ENCODE measurements at places on chromosomes 2 and 18. TPM values are rescaled to one million over a fixed set of nuclear protein-coding genes. Genes with fewer than 3 reads are reported as not detected.
A peak's percentile ranks its signal among the peaks of the same experiment; 100 is the strongest.

- DNase-seq: no peak
- H3K36me3 ChIP-seq: no peaks in the 10 kb centered on the region
- H3K4me3 ChIP-seq: no peak overlapping the region
- H3K27ac ChIP-seq: no peak overlapping the region
- no peaks in the 10 kb centered on the region for H3K27me3 ChIP-seq
- no peaks in the 10 kb centered on the region for H3K4me1 ChIP-seq
Measured at GRCh38 chr2:128554151-128554769, 235.6 kb upstream of the HS6ST1 start.

DNA sequence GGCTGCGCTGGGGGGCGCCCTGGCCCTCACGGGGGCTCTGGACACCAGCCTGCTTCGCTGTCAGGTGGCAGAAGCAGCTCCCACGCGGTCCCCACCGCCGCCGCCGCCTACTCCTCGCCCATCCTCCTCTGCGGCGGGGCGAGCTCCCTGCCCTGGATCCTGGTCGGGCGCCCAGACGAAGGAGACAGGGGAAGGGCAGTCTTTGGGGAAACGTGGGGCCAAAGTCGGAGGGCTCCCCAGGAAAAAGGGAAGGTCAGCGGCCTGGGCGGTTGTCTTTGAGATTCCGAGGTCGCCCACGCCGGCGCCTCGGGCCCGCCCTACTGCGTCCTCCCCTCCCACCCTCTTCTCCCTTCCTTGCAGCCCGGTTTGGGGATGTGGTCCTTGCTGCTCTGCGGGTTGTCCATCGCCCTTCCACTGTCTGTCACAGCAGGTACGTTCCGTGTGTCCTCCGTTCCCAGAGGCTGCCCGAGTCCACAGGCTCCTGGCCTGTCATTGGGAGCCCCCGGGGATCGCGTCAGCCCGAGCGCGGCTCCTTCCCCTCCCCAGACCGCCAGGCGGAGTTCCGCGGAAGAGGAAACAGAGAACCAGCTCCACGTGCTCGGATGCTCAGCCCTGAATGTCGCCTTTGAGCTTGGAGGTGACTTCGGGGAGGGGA, 800 bp downstream of the IL1RL2 start:
- H3K27ac ChIP-seq: no peak overlapping the region
- no peak for DNase-seq
- no peaks in the 10 kb centered on the region for H3K36me3 ChIP-seq
- H3K4me1 ChIP-seq: no peaks in the 10 kb centered on the region
- H3K4me3 ChIP-seq: no peak overlapping the region
- no peaks in the 10 kb centered on the region for H3K27me3 ChIP-seq

DNA sequence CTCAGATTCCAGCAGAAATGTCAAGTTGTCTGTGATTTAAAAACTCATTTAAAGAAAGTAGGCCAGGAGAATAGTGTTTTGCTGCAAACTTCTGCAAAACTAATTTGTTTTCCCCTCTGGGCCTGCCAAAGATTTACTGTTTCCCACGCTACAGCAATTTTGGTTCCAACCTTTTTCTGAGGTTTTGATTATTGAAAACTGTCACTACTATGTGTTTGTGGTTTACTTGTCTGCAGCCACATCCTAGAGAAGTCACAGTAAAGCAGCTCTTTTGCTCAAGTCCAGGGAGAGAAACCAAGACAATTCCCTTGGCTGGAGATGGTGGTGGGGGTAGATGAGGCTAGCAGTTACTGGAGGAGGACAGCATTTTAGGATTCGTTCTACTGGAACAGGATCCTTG, 12.8 kb downstream of the IL1R2 start:
- no peak overlapping the region for H3K4me3 ChIP-seq
- no peaks in the 10 kb centered on the region for H3K4me1 ChIP-seq
- no peak for DNase-seq
- H3K27me3 ChIP-seq: no peaks in the 10 kb centered on the region

DNA sequence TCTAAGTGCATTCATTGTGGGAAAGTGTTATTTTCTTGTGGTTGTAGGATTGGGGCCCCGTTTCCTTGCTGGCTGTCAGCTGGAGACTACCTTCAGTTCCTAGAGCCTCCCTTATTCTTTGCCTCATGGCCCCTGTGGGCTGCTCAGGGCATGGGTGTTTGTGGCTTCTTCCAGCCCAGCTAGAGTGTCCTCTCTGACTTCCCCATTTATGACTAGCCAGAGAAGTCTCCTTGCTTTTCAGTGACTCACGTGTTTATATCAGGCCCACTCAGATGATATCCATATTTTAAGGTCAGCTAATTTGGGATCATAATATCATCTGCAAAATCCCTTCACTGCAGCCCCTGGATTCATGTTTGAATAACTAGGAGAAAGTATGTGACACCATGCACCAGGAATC, 62.8 kb downstream of the DTNA start:
- H3K4me3 ChIP-seq: no peak overlapping the region
- no peaks in the 10 kb centered on the region for H3K27me3 ChIP-seq
- no peaks in the 10 kb centered on the region for H3K4me1 ChIP-seq
- DNase-seq: no peak
- no peaks in the 10 kb centered on the region for H3K36me3 ChIP-seq

DNA sequence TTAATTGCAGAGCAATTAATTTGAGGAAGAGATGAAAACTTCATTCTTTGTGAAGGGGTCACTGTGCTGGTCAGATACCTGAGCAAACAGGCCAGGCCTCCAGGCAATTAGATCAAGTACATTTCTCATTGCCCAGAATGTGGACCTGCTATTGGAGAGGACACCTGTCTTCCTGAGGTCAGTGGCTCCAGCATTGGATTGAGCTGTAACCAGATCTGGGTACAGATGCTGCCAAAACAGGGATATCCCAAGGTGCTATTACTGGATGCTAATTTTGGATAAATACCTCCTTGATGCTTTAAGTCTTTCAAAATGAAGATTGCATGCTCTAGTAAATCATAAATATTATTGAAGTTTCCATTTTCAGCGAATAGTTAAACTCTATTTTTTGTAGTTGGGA, 131.5 kb downstream of the FAM161A start:
- H3K27ac ChIP-seq: no peak overlapping the region
- H3K4me3 ChIP-seq: no peak overlapping the region
- no peaks in the 10 kb centered on the region for H3K27me3 ChIP-seq
- no peaks in the 10 kb centered on the region for H3K4me1 ChIP-seq

GRCh38 chr2:144541396-144541795, 21.5 kb upstream of the ZEB2 start:
- H3K27me3 ChIP-seq: no peaks in the 10 kb centered on the region
- H3K36me3 ChIP-seq: no peaks in the 10 kb centered on the region
- H3K4me1 ChIP-seq: no peaks in the 10 kb centered on the region
- no peak for DNase-seq
- H3K27ac ChIP-seq: no peak overlapping the region
- no peak overlapping the region for H3K4me3 ChIP-seq

DNA sequence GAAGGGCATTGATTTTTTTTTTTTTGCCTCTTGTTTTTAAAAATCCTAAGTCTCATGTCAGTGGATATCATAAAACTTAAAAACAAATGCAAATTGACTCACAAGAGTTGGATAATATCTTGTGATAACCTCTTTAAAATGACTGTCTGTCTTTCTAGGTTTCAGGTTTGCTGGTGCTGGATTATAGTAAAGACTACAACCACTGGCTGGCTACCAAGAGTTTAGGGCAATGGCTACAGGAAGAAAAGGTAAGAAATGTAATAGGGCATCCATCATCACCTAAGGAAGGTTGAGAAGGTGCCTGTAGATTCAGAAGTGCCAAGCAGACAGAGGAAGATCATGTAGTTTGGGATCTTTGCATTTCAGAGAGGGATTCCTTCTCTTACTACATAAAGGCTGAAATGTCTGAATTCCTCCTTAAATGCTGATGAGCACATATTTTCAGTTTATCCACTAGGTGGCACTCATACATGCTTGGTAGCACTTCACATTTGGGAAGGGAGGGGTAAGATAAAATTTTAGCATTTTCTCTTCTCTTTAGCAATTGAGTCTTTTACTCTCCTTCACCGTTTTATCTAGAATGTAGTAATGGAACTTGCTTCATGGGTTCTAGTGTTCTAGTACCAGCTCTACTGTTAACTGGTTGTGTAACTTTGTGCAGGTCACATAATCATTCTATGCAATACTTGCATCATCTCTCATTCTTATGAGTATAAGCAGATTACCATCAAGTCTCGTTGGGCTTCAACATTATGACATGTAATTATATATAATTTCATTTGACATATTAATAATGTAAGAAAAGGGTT, 21.1 kb downstream of the CPS1 start:
- H3K27ac ChIP-seq: no peak overlapping the region
- no peaks in the 10 kb centered on the region for H3K4me1 ChIP-seq
- no peak overlapping the region for H3K4me3 ChIP-seq
- no peaks in the 10 kb centered on the region for H3K36me3 ChIP-seq
- no peaks in the 10 kb centered on the region for H3K27me3 ChIP-seq
- peak; percentile 81 for DNase-seq

GRCh38 chr2:207279520-207279919, 113.8 kb upstream of the KLF7 start:
- H3K4me3 ChIP-seq: no peak overlapping the region
- no peaks in the 10 kb centered on the region for H3K36me3 ChIP-seq
- no peak overlapping the region for H3K27ac ChIP-seq
- H3K4me1 ChIP-seq: peaks cover 29% of the 10 kb centered on the region

GRCh38 chr2:28707592-28707991, 44.0 kb upstream of the PPP1CB start:
- H3K36me3 ChIP-seq: no peaks in the 10 kb centered on the region
- no peak for DNase-seq
- H3K27me3 ChIP-seq: no peaks in the 10 kb centered on the region
- H3K27ac ChIP-seq: no peak overlapping the region
- H3K4me3 ChIP-seq: no peak overlapping the region

GRCh38 chr2:113181258-113182051, 7.7 kb downstream of the PSD4 start:
- DNase-seq: no peak
- peaks cover 3% of the 10 kb centered on the region for H3K4me1 ChIP-seq
- no peak overlapping the region for H3K27ac ChIP-seq
- H3K27me3 ChIP-seq: no peaks in the 10 kb centered on the region

The SERPINB8 gene
- 4.1 TPM for total RNA-seq

The GPR75 gene
- 11.4 TPM for total RNA-seq

The ALK gene
- total RNA-seq: not detected

The RAMP1 gene
- not detected for total RNA-seq

The CTIF gene
- 0.47 TPM for total RNA-seq

The CD226 gene
- 6.4 TPM for total RNA-seq

The NEURL3 gene
- not detected for total RNA-seq
